ENCODE measurements at places on chromosomes 16 and 17. TPM values are rescaled to one million over a fixed set of nuclear protein-coding genes. Genes with fewer than 3 reads are reported as not detected.

The OTOP2 gene
- not detected for total RNA-seq

The WNT9B gene
- under 0.01 TPM for total RNA-seq

The NUFIP2 gene
- total RNA-seq: 40.6 TPM

The NACA2 gene
- not detected for total RNA-seq

The ALDH3A1 gene
- total RNA-seq: 0.49 TPM

The CHRNE gene
- 0.25 TPM for total RNA-seq

The RNF157 gene
- total RNA-seq: 23.1 TPM

The NEK8 gene
- total RNA-seq: 1.7 TPM

The CDRT15 gene
- total RNA-seq: not detected

The MSLN gene
- total RNA-seq: not detected

The MYH1 gene
- not detected for total RNA-seq

The C1QTNF8 gene
- total RNA-seq: under 0.01 TPM

The CBFA2T3 gene
- 2.5 TPM for total RNA-seq

The ATP2A3 gene
- total RNA-seq: 2.2 TPM

The CDK5R1 gene
- 224 TPM for total RNA-seq

The AMZ2 gene
- 50.4 TPM for total RNA-seq

The RTN4RL1 gene
- 18.2 TPM for total RNA-seq
